NCI-H226 (cell line): ENCODE measurements at places on chromosomes 2 and 18.

- no peak for DNase-seq
These were observed 75.9 kb downstream of the TMEM163 start for GRCh38 chr2:134642938-134643337.

- no peak for DNase-seq
These were observed 61.7 kb upstream of the MCFD2 start for GRCh38 chr2:46977280-46977665.

DNA sequence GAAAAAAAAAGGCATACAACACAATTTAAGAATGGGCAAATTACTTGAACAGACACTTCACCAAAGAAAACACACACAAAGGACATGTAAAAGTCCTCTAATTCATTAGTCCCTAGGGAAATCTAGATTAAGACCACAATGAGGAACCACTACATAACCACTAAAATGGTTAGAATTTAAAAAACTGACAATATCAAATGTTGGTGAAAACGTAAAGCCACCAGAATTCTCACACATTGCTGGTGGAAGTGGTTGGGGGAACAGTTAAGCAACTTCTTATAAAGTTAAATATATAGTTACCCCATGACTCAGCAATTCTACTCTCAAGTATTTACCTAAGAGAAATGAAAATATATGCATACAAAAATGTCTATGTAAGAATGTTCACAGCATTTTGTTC lies 11.8 kb downstream of the RTN4 start:
- DNase-seq = peak; percentile 9

DNA sequence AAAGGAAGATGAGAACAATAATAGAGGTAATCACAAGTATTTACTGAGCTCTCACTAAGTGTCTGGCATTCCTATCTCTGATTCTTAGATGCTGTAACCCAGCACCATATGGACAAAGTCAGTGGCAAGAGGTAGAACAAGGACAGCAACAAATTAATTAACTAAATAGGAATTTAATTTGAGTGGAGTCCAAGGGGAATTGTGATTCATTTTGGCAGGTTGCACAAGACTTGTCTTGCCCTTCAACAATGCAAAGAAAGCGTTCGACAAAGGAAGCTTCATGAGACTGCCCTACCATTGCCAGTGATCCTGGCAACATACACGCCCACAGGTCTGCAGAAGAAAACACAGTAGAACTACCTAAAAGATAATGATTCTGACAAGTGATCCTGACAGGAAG lies 221.6 kb downstream of the RBM43 start:
- DNase-seq = no peak

- no peak for DNase-seq
These were observed 39.4 kb downstream of the LYPD6B start for GRCh38 chr2:149077861-149078260.

DNA sequence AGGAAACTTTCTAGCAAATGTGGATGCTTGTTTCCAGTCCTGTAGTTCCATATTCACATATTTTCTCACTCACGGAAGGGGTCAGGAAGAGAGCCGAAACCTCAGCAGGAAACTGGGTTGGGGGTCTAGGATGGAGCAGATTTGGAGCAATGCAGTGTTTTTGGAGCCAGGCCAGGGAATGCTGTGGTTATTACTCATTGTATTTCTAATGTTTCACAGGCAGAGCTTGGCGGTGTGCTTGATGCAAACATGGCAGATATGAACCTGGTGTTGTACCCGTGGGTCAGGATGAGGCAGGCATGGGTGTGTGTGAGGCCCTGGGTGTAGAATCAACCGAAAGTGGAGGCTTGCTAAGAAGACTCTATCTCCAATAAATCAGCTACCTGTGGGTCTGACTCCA lies 34.6 kb upstream of the ACKR3 start:
- no peak for DNase-seq

- peak; percentile 38 for DNase-seq
These were observed 383.3 kb downstream of the MTX2 start for GRCh38 chr2:176652300-176653182.

- DNase-seq = no peak
These were observed 664 bp downstream of the CAMKMT start for GRCh38 chr2:44362207-44363015.

DNA sequence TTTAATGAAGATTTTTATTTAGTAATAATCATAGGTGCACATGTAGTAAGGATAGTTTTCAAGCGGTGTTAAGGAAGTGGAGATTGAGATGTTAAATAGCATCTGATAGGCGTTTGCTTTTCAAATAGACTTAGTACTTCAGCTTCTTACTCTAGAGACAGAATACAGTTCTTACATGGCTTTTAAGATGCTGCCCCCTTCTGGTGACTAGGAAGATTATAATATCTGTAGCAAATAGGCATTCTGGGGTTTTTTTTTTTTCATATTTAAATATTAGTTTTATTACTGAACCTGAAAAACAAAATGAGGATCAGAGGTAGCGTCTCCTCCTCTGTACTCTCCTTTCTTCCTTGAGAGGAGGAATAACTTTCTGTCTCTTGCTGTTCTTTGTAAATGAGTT lies 100.2 kb downstream of the AGAP1 start:
- DNase-seq = peak; percentile 27

DNA sequence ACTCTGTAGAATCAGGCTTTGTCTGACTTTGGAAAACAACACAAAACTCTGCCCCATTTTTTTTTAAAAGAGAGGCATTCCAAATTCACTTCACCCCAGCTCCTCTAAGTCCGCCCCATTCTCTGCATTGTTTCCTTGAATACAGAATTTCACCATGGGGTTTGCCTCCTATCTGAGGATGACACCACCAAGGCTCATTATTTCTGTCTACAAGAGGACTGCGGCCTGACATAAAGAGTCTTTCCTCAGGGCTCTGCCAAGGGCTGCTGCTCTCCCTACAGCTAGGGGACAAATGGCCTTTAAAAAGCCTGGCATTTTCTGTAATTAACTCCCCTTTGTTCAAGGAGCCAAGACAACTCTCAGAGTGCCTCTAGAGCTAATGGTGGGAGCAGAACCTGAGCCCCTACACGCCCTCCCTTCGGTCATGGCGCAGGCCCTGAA lies 4.6 kb downstream of the CHST10 start:
- DNase-seq = no peak

GRCh38 chr2:200209030-200209429 lies 97.5 kb upstream of the SPATS2L start:
- no peak for DNase-seq

DNA sequence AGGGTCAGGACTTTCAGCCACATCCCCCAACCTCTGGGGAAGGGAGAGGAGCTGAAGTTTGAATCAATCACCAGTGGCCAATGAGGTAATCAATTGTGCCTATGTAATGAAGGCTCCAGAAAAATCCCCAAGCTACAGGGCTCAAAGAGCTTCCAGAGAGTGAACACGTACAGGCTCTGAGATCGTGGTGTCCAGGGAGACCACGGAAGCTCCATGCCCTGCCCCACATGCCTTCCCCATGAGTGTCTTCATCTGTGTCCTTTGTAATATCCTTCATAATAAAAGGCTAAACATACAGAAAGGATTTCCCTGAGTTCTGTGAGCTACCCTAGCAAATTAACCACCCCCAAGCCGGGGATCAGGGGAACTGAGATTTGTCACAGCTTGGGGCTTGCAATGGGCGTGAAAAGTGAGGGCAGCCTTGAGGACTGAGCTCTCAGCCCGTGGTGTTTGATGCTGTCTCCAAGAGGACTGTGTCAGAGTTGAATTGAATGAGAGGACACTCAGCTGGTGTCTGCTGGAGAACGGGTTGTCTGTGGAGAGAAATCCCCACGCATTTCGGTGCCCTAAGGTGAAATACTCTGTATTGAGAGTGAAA lies 25.5 kb upstream of the TUBB6 start:
- peak; percentile 77 for DNase-seq

- DNase-seq = no peak
These were observed 66.9 kb upstream of the LDLRAD4 start for GRCh38 chr18:13151656-13152055.

GRCh38 chr18:25298853-25299274 lies 53.1 kb downstream of the ZNF521 start:
- no peak for DNase-seq

- DNase-seq = no peak
These were observed 26.4 kb downstream of the ELP2 start for GRCh38 chr18:36155851-36156757.

DNA sequence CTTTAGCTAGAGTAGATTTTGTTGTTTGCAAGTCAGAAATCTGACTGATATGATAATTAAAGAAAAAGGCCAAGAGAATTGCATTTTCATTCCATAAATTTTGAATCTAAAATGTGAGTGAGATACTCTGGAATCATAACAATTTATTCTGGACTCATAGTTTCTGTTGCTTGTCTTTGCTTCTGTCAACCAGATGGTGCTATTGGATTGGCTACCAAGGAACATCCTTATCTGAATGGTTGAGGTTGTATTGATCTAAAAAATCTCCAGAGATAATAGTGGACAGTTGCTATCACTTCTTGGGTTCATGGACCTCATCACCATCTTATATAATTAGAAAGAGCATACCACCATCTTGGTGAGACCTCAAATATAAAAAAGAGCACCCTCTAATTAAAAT lies 34.0 kb upstream of the CPS1 start:
- DNase-seq = no peak

GRCh38 chr2:149903626-149904025 lies 316.1 kb upstream of the MMADHC start:
- DNase-seq = peak; percentile 22

GRCh38 chr2:39107156-39107555 lies 13.7 kb downstream of the SOS1 start:
- no peak for DNase-seq

- DNase-seq = no peak
These were observed 97.2 kb downstream of the NCOA1 start for GRCh38 chr2:24588294-24588693.

GRCh38 chr2:86358957-86359356 lies 21.5 kb upstream of the REEP1 start:
- DNase-seq = no peak

DNA sequence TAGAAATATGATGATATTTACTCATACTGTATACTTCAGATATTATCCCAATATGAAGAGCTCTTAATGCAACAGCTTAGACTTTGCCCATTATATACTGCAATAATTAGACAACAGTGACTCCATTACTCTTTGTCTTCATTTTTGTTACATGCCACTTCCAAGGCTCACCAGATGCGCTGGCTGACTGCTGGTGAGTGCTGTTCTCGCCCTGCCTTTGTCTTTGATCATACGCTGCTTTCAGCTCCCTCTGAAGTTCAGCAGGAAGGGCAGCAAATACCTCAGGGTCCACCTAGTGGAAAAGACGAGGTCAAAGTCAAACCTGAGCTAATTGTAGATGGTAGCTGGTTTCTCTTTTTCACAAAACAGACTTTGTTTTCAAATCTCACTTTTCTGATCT lies 66.3 kb downstream of the EIF5B start:
- no peak for DNase-seq

DNA sequence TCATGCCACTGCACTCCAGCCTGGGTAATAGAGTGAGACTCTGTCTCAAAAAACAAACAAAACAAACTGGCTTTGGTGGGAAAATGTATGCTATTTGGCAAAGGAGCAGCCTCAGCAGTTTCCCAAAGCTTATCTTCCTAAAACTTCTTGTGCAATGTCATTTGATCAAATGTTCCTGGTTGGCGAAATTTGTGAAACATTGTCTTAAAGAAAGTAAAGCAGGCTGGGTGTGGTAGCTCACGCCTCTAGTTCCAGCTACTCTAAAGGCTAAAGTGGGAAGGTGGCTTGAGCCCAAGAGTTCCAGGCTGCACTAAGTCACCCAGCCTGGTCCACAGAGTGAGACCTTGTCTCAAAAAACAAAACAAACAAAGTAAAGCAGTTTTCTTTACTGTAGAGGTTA lies 17.3 kb upstream of the TAF4B start:
- DNase-seq = no peak
